ENCODE measurements at places on chromosomes 4 and X.

DNA sequence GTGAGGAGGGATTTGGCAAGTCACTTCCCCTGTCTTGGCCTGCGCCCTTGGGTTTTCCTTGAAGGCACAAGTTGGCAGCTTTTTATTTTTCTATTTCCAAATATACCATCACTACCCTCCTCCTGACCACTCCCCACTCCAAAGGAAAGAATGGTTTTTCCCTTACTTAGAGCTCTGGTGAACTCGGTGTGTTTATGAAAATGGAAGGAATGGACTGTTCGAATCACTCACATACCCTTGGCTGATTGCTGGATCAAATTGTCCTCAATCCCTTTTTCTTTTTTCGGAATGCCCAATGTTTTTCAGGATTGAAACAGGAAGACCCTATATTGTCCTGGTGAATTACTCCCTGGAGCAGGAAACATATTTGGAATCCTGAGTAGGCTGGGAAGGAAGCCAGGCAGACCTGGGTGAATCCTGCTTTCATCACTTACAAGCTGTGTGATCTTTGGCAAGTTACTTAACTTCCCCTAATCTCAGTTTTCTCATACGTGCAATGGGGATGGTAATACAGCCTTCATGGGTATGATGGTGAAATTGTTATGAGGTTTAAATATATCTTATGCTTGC, 70.7 kb downstream of the RTL5 start:
- no peak for DNase-seq

- DNase-seq = no peak
Measured at GRCh38 chrX:50000937-50001542, 78.6 kb downstream of the CLCN5 start.

DNA sequence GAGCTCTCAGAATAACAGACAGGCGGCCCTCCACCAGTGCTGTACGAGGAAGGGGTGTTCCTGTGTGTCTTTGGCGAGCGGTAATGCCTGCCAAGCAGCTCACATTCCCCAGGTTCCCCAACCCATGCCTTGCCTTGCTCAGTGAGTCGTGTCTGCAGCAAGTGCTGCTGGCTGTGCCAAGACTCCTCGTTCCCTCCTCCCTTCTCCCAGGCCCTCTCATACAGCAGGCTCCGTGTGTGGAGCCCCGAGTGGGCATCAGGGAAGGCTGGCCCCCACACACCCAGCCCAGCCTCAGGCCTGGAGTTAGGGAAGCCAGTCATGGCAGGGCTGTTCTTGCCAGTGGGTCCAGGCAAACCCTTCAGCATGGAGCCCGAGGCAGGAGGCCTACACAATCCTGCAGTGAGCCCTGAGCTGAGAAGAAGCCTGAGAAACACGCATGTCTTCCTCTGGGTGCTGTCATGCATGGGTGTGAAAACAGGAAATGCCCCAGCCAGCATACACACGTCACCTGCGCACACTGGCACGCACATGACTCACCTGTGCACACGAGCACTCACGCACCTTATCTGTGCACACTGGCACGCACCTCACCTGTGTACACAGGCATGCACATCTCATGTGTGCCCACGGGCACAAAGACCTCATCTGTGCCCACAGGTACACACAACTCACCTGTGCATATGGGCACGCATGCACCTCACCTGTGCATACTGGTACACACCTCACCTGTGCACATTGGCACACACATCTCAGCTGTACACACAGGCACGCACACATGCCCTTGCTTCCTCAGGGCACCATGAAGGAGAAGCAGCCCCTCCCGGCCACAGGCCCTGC, 238.7 kb downstream of the DHRSX start:
- DNase-seq = no peak

DNA sequence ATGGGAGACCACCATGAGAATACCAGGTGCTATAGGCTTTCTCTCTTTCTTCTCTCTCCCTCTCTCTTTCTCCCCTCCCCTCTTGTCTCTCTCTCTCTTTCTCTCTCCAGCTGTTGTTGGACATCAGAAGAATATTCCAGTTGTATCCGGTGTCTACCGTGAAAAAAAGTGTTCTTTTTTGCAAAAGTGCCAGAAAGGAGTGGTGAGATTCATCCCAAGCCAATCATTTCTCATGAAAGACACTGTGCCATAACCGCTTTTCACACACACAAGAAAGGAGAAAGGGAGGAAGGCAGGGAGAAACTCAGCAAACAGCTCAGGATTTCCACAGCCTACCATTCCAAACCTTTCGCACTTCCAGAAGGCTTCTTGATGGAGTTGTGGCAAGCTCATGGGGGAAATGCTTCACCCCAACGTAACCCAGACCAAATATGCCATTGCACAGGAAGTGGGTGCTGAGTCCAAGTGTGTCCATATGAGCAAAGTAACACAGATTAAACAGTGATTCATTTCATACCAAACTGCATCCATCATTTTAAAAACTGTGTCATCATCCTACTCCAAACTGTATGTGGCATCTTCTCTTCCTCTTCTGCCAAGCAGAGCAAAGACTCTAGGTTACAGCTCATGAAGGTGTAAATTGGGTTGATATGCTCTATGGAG, 224.0 kb downstream of the APBB2 start:
- peak; percentile 93 for DNase-seq

GRCh38 chr4:108110450-108110849, 58.3 kb downstream of the LEF1 start:
- DNase-seq = no peak

DNA sequence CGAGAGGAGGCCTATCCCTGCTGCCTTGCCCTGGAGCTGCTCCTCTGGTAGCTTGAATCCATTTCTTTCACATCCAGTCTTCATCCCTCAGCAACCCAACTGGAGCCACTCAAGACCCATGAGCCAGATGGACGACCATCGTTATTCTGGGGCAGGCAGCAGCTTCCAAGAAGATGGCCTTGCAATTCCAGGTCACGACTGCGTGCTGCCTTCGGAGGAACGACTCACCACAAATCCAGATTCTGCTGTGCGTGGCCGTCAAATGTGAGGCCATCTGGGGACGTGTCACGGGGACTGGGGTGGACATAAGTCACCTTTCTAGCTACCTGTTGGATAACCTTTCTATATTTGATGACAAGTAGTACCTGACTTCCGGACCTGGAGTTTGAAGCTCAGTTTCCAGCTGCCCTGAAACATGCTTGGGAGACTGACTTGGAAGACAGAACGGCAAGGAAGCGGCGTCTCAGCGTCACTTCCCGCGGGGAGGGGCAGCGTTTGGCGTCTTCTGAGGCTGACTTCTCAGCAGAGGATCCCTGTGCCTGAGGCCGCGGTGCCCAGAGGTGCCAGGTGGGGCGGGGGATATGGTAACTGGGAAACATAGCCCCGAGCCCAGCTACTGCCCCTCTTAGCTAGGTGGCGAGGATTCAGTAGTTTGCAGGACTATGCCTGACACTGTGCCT, 11.7 kb upstream of the TMEM271 start:
- no peak for DNase-seq

DNA sequence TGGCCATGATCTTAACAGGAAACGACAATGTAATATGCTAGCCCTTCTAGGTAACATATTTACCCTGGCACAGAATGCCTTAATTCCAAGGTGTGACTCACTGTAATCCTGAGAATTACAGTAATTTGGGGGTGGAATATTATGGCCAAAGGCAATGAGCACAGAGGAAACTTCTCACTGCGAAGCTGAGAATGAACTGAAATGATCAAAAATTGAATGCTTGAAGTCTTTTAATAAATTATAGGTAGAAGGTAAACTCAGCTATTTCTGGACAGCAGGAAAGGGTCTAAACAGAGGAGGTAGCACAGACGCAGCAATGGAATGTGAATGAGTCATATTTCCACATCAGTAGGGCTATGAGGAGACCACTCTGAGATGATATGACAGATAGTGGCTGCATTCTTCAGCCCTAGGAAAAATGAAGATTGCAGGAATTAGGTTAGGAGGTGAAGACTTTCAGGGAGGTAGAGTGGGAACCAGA, 312.6 kb downstream of the PACRGL start:
- no peak for DNase-seq

DNA sequence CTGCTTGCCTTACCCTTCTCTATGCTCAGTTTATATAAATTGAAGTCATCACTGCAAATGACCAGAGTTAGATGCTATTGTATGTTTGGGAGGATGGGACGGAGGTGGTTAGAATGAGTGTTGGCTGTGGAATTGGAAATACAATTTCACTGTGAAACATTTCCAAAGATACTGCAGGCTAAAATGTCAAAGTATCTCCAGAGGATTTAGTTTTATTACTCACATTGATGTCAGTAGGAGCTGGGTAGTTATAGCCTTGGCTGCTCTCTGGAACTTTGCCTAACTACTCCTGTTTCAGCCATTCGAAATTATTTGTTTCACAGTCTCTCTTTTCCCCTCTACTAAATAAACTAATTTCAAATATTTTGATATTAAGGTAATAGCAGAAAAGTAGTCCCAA, 92.6 kb upstream of the PPP3CA start:
- DNase-seq = peak; percentile 83

DNA sequence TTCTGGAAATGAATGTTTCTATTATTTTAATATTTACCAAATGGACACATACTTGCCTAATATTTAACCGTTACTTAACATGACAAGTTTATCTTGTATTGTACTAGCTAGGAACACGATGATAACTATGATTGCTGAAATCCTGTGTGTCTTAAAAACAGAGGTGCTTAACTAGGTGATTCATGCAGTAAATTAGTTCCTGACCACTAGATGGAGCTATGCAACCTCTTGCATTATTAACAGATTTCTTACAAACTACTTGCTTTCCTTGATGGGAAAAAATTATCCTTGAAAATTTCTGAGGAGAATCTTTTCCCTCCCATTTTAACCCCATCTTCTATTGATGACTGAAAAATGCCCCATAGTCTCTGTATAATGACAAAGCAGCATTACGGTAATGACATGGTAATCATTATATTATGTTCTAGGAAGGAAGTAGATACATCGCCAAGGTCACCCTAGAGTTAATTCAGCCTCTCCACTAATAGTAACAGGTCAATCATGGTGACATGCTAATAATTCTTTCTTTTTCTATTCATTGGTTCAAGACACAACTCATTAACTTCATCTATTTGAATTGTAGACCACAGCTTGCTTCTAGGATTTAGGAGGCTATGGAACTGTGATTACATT, 844.2 kb downstream of the RAPGEF2 start:
- peak; percentile 51 for DNase-seq

GRCh38 chr4:87017580-87018342, 83.0 kb downstream of the AFF1 start:
- no peak for DNase-seq

DNA sequence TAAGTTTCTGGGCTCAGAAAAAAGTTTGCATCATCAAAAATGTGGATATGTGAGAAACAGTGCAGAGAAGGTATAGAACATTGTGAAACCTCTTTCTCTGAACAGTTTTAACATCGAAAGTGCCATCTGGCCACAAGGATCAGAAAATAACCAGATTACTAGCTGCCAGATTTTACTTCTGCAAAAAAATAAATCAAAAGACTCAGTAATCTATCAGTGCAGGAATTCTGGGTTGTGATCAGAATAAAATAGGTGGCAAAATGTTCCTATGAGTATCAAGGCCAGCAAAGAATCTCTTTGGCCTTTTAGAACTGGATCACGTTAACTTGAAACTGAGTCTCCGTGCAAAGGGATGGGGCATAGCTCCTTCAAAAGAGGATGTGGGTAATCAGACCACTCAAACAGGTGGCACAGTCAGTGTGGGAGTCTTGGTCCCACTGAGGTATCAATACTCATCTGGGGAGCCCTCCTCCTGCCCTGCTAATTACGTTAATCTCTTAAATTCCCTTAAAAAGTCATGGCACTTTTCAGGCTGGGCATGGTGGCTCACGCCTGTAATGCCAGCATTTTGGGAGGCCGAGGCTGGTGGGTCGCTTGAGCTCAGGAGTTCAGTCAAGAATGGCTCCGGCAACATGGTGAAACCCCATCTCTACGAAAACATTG, 26.7 kb upstream of the RBM47 start:
- no peak for DNase-seq

DNA sequence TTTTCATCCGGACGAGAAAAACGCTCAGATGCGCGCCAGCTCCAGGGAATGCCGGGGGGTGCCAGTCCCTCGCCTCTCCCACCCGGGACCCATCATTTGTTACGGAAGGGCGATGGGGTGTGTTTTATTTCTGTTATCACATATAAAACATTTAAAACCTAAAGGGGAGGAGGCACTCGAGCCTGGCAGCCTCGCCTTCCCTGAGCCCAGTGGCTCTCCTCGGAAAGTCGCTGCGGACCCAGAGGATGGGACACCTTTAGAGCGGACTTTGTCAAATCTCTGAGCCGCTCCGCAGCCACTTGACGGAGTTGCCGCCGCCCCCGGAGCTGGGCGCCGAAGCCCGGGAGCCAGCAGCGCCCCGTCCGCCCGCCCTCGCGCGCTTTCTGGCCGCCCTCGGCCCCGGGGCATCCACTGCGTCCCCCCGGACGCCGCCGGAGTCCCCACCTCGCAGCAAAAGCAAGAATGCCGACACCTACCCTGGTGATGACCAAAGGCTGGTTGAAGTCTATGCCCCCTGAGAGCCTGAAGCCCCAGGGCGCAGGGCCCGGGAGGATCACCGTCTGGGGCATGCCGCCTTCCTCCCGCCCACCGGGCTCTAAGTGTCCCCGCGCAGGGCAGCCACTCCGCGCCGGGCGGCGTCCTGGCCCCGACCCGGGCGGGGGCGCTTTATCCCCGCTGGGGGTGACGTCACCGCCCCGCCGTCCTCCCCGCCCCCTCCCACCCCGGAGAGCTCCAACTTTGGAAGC, at the start of gene PDLIM3:
Gene PDLIM3, minus strand, starts transcription at position 642 of the 746 bp plus-strand sequence. Its CDS starts 73 bp downstream, at position 569.
- DNase-seq = no peak

- DNase-seq = peak; percentile 43
Measured at GRCh38 chrX:110755061-110755460, 40.6 kb downstream of the CHRDL1 start.

DNA sequence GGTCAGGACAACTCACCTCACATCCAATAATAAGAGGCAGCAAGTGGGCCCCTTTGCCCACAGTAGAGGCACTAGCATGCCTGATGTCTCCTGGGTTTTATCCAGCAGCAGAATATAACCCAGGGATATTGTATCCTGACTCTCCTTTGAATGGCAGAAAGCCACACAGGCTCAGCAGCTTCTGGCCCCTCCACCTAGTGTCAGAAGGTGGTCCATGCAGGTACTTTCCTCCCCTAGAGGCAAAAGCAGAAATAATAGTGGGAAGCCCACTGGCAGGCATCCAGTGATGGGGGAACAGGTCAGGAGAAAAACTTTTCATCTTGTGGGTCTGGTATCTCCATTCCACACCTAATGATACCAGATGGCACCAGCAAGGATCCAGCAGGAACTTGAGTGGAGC, 75.5 kb upstream of the IRS4 start:
- DNase-seq = no peak
